Mucosa of gallbladder (tissue), 1 donor: ENCODE measurements at places on chromosomes 3 and 15. TPM values are rescaled to one million over a fixed set of nuclear protein-coding genes. Genes with fewer than 3 reads are reported as not detected.
A peak's percentile ranks its signal among the peaks of the same experiment; 100 is the strongest.

- no peak for DNase-seq
Observed at GRCh38 chr3:182936918-182937285, 43.4 kb downstream of the DCUN1D1 start.

DNA sequence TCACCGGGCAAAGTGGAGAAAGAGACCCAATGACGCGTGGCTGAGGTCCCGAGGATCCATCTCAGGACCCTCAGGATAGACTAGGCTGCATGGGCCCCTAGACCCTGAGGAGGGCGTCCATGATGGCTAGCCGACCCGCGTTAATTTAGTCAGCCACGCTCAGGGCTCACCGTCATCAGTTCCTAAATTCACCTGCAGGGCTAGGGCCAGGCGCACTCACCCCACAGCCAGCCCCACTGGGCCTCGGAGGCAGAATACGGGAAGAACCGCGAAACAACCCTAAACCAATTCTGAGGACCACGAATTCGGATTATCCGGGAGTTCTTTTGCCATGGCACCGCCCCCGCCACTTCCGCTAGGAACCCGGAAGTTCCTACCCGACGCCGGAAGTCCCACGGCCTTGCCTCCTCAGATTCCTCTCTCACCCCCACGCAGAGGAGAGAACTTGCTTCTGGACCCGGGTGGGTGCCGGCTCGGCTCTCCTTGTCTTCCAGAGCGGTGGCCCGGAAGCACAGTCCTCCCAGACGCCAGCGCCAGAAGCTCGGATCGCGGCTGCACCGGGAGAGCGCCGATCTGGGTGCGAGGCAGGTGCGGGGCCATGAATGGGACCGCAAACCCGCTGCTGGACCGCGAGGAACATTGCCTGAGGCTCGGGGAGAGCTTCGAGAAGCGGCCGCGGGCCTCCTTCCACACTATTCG is at the start of the genes EAF1 and METTL6:
Gene EAF1 (plus strand): TSS at position 417 of the 699 bp plus-strand sequence. CDS start 182 bp downstream, at position 599.
Gene METTL6 (minus strand): TSS at position 363 of the 699 bp plus-strand sequence. CDS start 1,033 bp downstream, outside the sequence.
- peak; percentile 82 for DNase-seq

GRCh38 chr3:126390201-126390600 is 4.5 kb upstream of the CFAP100 start:
- no peak for DNase-seq

DNA sequence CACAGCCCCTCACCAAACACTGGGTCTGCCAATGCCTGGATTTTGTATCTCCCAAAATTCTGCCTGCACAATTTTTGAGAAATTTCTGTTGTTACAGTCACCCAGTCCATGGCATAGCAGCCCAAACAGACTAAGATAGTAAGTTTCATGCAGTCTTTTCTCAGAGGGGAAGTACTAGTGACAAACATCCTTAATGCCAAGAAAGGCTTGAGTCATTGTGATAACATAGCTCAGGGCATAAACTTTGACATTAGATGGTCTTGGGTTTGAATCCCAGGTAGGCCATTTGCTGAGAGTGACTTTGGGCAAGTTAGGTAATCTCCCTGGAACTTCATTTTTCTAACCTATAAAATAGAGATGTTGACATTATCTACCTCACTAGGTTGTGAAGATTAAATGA is 36.1 kb upstream of the PFN2 start:
- DNase-seq: no peak

GRCh38 chr3:29429055-29429679 is 148.3 kb downstream of the RBMS3 start:
- DNase-seq: no peak

GRCh38 chr3:36677331-36678007 is 86.9 kb downstream of the DCLK3 start:
- no peak for DNase-seq

The PTH1R gene
- 11.7 TPM for total RNA-seq

The CCR8 gene
- not detected for total RNA-seq

The AMIGO3 gene
- 0.43 TPM for total RNA-seq

The CCDC54 gene
- not detected for total RNA-seq

The RFTN1 gene
- 11.4 TPM for total RNA-seq

The NRROS gene
- total RNA-seq: 6.4 TPM

The ACOX2 gene
- total RNA-seq: 19.5 TPM
